Osteocyte (in vitro differentiated cells): ENCODE measurements at places on chromosomes 2 and 18. TPM values are rescaled to one million over a fixed set of nuclear protein-coding genes. Genes with fewer than 3 reads are reported as not detected.

GRCh38 chr18:42839408-42839807 lies 276.1 kb downstream of the RIT2 start:
- H3K4me1 ChIP-seq = no peaks in the 10 kb centered on the region
- no peak overlapping the region for H3K27ac ChIP-seq
- no peak for DNase-seq
- H3K27me3 ChIP-seq = no peaks in the 10 kb centered on the region
- H3K4me3 ChIP-seq = no peak overlapping the region

DNA sequence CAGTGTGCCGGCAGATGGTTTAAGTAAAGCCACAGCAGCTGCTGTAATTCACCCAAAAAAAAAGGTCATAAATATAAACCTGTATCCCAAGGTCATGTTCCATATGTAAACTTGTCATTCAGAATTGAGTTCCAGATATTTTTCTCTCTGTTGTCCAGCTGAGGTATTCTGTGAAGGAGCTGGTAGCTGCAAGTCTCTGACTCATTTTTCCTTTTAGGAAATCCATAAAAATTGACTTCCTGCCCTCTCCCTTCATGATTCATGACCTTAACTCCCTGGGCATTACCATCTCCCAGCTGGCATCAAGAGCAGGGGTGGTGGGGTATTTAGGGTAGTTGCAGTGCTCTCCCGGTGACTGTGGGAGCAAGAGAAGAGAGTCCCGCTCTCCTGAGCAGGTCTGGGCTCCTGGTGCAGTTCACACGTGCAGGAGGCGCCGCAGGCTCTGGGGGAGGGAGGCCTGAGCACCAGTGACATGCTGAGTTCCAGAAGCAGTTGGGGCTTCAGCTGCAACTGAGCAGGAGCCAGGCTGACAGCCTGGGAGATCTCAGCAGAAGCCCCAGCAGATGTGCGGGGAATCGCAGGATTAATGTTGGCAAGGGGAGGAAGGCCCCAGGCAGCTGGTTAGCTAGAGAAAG lies 192.6 kb downstream of the MGAT5 start:
- peak overlapping the region; percentile 55 for H3K27ac ChIP-seq
- peaks cover 2% of the 10 kb centered on the region for H3K36me3 ChIP-seq
- no peak for DNase-seq
- peaks cover 14% of the 10 kb centered on the region for H3K4me1 ChIP-seq
- no peak overlapping the region for H3K4me3 ChIP-seq
- no peaks in the 10 kb centered on the region for H3K27me3 ChIP-seq

HTR2B gene
- 3.1 and 3.9 TPM in 2 replicates for total RNA-seq

DNA sequence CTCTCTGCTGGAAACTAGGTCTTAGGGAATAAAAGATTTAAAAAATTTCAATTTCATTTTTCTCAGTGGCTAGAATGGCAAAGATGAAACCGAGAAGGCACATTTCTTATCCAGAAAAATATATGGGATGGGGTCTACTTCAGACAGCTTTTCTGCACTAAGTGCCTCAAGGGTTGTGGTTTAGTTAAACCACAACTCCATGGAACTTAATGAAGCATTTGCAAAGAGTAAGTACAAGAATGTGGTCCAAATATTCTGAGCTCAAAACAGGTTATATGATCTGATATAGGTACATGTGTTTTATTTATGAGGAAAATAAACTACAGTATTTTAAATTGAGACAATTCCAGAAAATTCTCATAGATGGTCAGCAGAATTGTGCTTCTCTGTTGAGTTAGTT lies 101.8 kb upstream of the FZD5 start:
- H3K36me3 ChIP-seq = peaks cover 2% of the 10 kb centered on the region
- H3K4me3 ChIP-seq = no peak overlapping the region
- no peak overlapping the region for H3K27ac ChIP-seq
- H3K4me1 ChIP-seq = peaks cover 25% of the 10 kb centered on the region
- H3K27me3 ChIP-seq = no peaks in the 10 kb centered on the region

- no peak overlapping the region for H3K4me3 ChIP-seq
- H3K27ac ChIP-seq = no peak overlapping the region
- H3K4me1 ChIP-seq = peaks cover 2% of the 10 kb centered on the region
- H3K36me3 ChIP-seq = peaks cover 16% of the 10 kb centered on the region
- no peaks in the 10 kb centered on the region for H3K27me3 ChIP-seq
- no peak for DNase-seq
These were observed 84.0 kb downstream of the MSH2 start for GRCh38 chr2:47486841-47487497.

DNA sequence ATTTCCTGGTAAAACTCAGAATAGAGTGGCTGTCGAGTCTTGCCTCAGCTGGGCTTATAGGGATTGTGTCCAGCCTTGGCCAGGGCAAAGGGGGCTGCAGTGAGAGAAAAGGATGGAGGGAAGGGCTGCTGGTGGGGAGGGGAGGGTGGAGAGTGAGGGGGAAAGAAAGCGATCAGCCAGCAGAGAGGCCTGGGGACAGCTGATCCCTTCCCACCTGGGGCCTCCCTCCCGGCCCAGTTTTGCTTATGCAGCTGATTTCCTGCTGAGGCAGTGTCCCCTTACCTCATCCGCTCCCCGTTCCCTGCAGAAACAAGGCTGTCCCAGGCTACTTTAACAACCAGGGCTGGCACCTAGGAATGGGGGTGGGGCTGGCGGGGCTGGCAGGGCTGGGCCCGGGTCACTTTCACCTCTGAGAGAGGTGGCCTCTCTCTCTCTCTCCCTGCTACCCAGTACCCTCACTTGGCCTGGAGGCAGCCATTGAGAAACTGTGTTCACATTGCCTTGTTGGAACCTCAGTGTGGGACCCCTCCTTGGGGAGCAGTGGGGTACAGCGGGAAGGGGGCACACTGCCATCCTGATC lies 12.2 kb upstream of the GMPPA start:
- H3K27ac ChIP-seq = no peak overlapping the region
- no peaks in the 10 kb centered on the region for H3K27me3 ChIP-seq
- peaks cover 1% of the 10 kb centered on the region for H3K4me1 ChIP-seq
- peaks cover 3% of the 10 kb centered on the region for H3K36me3 ChIP-seq

- H3K27ac ChIP-seq = no peak overlapping the region
- H3K36me3 ChIP-seq = peaks cover 70% of the 10 kb centered on the region
- H3K4me3 ChIP-seq = no peak overlapping the region
- H3K4me1 ChIP-seq = no peaks in the 10 kb centered on the region
- no peak for DNase-seq
These were observed 17.0 kb upstream of the MPP4 start for GRCh38 chr2:201715459-201715858.

GRCh38 chr18:25144820-25145219 lies 207.1 kb downstream of the ZNF521 start:
- H3K27ac ChIP-seq = no peak overlapping the region
- peaks cover 2% of the 10 kb centered on the region for H3K36me3 ChIP-seq
- DNase-seq = no peak
- no peaks in the 10 kb centered on the region for H3K27me3 ChIP-seq

DNA sequence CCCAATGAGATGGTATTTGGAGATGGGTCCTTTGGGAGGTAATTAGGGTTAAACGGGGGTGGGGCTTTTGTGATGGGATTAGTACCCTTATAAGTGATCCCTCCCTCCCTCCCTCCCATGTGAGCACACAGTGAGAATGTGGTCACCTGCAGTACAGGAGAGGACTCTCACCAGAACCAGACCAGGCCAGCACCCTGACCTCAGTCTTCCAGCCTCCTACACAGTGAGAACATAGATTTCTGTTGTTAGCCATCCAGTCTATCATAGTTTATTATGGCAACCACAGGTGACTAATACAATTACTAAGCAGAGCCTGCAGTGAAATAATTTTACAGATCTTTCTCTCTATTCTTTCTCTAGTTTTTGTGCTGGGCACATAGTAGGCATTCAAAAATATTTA lies 137.7 kb upstream of the PKDCC start:
- peaks cover 47% of the 10 kb centered on the region for H3K4me1 ChIP-seq
- no peak overlapping the region for H3K4me3 ChIP-seq
- no peaks in the 10 kb centered on the region for H3K36me3 ChIP-seq

MYO3B gene
- total RNA-seq = not detected in 2 replicates

DNA sequence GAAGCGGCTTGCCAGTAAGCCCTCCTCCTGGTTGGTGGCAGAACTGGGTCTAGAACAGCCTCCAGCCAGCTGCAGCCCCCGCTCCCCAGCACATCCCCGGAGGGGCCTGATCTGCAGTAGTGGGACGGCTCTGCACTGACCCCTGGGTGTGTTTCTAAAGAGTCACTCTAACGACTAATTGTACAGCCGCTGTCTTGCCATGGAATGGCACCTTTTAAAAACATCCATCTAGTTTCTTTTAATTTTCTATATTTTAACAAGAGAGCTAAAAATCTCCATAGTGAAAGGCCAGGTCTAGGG lies 82.0 kb downstream of the MTCL1 start:
- H3K27ac ChIP-seq = peak overlapping the region; percentile 63
- peaks cover 39% of the 10 kb centered on the region for H3K4me1 ChIP-seq
- H3K36me3 ChIP-seq = peaks cover 43% of the 10 kb centered on the region
- no peak overlapping the region for H3K4me3 ChIP-seq

DNA sequence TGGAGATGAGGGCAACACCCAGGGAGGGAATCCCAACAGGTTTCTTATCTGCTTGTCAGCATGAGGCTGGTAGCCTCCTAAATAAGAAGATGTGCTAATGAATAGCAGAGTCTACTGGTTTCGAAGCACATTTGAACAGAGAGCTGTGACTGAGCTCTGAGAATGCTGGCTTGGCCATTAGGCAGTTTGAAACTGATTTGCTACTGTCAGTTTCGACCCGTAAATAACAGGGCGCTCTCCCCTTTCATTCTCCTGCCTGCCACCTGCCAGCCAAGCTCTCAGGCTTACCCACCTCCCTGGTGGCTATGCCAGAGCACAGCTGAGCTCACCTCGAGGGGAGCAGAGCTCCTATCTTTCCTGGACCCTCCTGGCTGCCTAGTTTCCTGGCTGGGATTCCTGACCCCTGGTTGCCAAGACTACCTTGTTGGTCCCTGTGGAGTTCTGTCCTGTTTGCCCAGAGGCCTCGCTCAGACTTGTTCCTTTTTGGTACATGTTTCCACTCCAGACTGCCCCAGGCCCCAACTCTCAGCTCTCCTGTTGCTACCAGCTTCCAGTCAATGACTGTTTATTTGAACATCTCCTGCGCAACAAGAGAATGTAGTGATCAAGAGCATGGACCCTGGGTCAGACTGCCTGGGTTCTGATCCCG lies 102.3 kb upstream of the ALPP start:
- H3K4me3 ChIP-seq = no peak overlapping the region
- no peaks in the 10 kb centered on the region for H3K27me3 ChIP-seq
- peaks cover 5% of the 10 kb centered on the region for H3K4me1 ChIP-seq
- no peak overlapping the region for H3K27ac ChIP-seq
- no peak for DNase-seq
- peaks cover 30% of the 10 kb centered on the region for H3K36me3 ChIP-seq

GRCh38 chr18:71873695-71874094 lies 670.4 kb downstream of the CBLN2 start:
- no peaks in the 10 kb centered on the region for H3K27me3 ChIP-seq
- no peak overlapping the region for H3K27ac ChIP-seq
- H3K4me3 ChIP-seq = no peak overlapping the region
- H3K4me1 ChIP-seq = no peaks in the 10 kb centered on the region
- no peaks in the 10 kb centered on the region for H3K36me3 ChIP-seq

GRCh38 chr2:109538546-109538945 lies 75.2 kb downstream of the SEPTIN10 start:
- no peak overlapping the region for H3K27ac ChIP-seq
- H3K4me1 ChIP-seq = peaks cover 14% of the 10 kb centered on the region
- H3K4me3 ChIP-seq = no peak overlapping the region
- peaks cover 8% of the 10 kb centered on the region for H3K36me3 ChIP-seq
- no peaks in the 10 kb centered on the region for H3K27me3 ChIP-seq

TLX2 gene
- total RNA-seq = not detected in 2 replicates

DNA sequence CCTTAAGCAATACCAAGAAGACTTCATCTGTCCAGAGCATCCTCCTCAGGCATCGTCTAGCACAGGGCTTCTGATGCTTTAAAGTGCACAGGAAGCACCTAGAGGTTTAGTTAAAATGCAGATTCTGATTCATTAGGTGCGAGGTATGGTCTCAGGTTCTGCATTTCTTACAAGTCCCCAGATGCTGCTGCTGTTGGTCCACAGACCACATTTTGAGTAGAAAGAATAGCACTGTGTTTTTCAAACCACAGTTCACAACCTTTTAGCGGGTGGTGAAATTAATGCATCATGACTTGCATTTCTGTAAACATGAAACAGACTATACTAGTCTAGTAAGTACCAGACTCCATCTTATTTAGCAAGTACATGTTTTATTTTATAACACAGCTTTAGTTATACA lies 134.6 kb downstream of the TMEFF2 start:
- no peaks in the 10 kb centered on the region for H3K27me3 ChIP-seq
- DNase-seq = no peak
- H3K27ac ChIP-seq = no peak overlapping the region
- H3K4me1 ChIP-seq = peaks cover 8% of the 10 kb centered on the region
- no peak overlapping the region for H3K4me3 ChIP-seq

DNA sequence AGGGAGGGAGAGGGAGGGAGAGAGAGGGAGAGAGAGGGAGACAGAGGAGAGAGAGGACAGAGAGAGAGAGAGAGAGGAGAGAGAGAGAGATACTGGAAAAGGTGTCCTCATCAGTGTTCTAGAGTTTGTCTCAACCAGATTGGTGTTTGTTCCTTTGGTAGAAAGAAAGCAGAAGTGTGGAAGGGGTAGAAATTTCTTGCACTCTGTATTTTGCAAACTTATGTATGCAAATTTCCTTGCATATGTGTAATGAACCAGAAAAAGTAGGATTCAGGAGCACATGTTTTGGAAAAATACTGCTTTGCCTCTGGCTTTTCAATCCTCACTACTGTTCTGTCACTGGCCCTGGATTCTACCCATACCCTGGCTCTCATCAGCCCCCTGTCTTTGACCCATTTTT lies 1.1 kb upstream of the SP140 start:
- H3K27ac ChIP-seq = no peak overlapping the region
- DNase-seq = no peak
- H3K36me3 ChIP-seq = no peaks in the 10 kb centered on the region
- peaks cover 9% of the 10 kb centered on the region for H3K4me1 ChIP-seq
- no peak overlapping the region for H3K4me3 ChIP-seq
- H3K27me3 ChIP-seq = no peaks in the 10 kb centered on the region

ADD2 gene
- not detected in 2 replicates for total RNA-seq

DNA sequence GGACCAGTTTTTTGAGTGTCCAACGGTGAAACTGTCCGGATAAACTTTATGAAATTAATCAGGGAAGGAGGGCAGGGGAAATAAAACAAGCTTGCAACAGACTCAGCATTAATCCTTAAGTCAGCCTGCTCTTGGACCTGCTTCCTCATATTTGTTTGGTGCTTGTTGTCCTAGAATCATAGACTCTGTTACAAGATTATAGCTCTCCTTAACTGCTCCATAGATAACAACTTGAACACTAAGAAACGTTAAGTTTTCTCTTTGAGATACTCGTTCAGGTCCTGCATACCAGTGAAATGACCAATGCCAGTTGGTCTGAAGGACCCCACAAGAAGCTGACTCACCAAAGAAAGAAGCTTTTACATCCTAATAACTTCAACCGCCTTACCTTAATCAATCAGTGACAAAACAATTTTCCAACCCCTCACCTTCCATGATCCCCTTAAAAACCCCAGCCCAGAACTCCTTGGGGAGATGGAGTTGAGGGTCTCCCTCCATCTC lies 493.2 kb downstream of the PID1 start:
- no peaks in the 10 kb centered on the region for H3K27me3 ChIP-seq
- H3K4me1 ChIP-seq = no peaks in the 10 kb centered on the region
- no peaks in the 10 kb centered on the region for H3K36me3 ChIP-seq
- H3K27ac ChIP-seq = no peak overlapping the region

ALLC gene
- total RNA-seq = not detected in 2 replicates

PPP1R1C gene
- 1.5 and 1.6 TPM in 2 replicates for total RNA-seq

DNA sequence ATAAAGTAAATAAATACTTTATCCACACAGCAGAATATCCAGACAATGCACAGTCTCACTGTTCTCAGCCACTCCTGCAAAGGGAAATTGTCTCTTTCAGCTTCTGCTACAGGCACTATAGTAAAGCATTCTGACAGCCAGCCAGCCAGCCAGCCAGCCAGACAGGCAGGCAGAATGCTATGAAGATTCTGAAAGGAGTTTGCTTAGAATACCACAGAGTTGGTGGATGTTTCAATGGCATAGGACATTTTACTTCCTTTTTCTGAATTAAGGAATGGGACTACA lies 116.1 kb upstream of the CYP26B1 start:
- no peaks in the 10 kb centered on the region for H3K4me1 ChIP-seq
- no peaks in the 10 kb centered on the region for H3K27me3 ChIP-seq
- no peak overlapping the region for H3K4me3 ChIP-seq
- H3K36me3 ChIP-seq = no peaks in the 10 kb centered on the region
